ENCODE measurements at places on chromosomes 2 and 18.

- no peak for DNase-seq
Observed at GRCh38 chr2:36300697-36301096, 54.9 kb upstream of the CRIM1 start.

DNA sequence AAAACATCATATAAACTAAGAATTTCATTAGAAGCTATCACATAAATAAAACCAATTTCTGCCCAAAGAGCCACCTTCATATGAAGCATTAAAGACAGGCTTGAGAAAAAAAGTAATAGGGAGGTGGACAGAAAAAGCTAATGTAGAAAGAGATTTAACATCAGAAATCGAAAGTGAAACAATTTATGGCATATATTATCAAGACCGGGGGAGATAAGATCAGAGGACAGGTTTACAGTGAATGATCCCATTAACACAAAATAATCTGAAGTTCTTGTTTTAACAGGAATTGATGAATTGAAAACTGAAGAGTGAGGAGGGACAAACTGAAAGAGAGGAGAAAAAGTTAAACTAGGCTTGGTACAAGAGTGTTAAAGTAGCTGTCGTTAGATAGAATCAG, 786.3 kb upstream of the FSHR start:
- no peak for DNase-seq

GRCh38 chr18:23504720-23505119, 1.4 kb downstream of the RMC1 start:
- DNase-seq: no peak

DNA sequence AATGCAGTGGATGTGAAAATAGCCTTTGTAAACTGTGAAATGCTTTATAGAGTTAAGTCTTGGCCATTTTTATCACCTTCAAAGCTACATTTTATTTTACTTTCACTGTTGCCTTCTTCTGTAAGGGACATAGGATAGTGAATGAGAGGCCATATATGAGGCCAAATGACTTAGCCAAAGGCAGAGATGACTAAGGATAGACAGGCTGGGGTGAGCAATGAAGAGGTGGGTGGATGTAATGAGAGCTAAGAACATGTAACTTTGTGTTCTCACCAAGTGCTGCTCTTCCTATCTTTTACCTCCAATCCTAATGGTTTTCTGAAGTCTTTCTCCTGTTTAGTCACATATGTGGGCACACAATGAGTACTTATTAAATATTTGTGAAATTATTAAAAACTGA, 101.9 kb downstream of the MBD5 start:
- no peak for DNase-seq

DNA sequence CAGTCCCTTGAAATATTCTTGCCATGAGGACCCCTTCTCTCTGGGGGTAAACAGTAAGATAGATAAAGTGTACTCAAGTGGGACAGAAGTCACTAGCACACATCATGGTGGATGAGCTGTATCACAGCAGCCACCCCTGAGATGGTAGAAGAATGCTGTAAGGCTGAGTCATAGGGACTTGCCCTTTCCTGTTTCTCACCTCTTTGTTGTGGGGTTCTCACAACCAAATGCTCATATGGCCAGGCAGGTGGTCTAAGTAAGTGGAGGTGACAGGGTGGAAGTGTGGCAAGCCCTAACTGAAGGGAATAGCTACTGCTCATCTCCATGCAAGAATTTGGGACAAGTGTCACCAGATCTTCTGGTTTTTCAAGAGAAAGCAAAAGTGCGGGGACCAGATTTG, 202.7 kb upstream of the SLC14A2 start:
- no peak for DNase-seq

DNA sequence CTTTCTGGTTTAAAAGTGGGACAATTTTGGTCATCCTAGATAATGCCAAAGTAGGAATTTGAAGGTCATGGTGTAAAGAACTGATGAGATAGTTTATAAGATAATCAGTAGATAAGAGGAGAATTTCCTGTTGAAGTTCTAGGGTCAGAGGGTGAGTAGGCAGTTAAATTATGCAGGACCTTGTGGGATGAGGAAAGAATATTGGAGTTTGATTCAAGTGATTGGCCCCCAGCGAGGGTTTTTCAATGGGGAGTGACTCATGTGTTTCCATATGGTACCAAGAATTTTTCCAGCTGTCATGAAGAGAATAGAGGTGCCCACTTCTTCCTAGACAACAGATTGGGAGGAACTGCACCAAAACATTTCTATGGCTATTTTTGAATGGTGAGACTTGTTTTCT, 940.2 kb upstream of the ZEB2 start:
- DNase-seq: no peak
